Activated CD4-positive, alpha-beta memory T cell treated with anti-CD3 and anti-CD28 coated beads, Interleukin-2, amount 10 ng/mL, durations not matched to agents 7 days and 5 days (primary cell): ENCODE measurements at places on chromosomes 5 and 9.

GRCh38 chr9:117777823-117778222 lies 73.6 kb downstream of the TLR4 start:
- no peak for DNase-seq

DNA sequence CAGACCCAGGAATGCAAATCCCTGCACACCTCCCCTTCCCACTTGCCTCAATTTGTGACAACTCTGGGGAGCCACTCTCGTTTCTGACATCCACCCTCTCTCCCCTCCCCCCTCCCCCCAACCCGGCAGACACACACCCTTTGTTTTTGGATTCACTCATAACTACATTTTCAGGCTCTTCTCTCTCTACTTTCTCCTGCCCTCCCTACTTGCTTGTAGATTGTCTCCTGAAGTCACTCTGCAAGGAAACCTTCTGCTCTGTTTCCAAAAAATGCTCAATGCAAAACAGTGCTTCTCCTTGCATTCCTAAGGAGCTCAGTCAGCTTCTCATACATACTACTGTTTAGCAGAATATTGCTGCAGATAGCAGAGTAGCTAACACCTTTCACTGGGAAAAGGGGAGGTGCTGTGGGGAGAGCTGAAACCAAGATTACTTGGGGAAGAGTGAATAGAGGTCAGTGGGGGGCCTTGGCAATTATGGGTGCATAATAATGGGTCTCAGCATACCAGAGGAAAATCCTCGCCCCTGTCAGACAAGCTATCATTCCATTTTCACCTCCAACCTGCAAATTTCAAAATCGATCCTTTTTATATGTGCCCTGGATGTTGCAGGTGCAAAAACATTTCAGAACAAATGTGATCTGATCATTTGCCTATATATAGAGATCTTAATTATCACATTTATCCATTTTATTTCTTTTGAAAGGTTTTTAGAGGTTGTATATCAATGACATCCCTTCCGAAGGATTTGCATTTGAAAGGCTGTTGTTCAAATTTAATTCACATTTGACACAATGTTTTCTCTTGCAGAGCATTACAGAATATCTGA lies 1860.7 kb upstream of the WWC1 start:
- DNase-seq, result no peak

DNA sequence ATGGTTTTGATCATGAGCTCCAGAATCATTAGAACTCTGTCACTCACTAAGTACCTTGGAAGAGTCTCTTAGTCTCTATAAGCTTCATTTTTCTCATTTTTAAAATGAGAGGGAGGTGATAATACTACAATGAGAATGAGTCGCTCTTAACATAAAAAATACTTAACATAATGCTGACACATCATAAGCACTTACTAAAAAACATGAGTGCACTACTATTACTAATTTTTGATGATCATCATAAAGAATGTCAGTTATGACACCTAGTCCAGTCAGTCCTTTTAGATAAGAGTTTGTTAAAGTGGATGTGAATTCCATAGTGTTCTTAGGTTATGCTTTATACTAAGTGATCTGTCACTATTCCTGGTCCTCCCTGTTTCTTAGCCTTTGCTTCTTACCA lies 200.4 kb upstream of the SLC24A2 start:
- DNase-seq, result no peak

GRCh38 chr5:114362977-114363761 lies 1.3 kb downstream of the KCNN2 start:
- no peak for DNase-seq

- no peak for DNase-seq
Observed at GRCh38 chr5:169652057-169652456, 15.0 kb downstream of the DOCK2 start.

GRCh38 chr5:171965745-171966144 lies 40.7 kb downstream of the FBXW11 start:
- DNase-seq, result no peak

GRCh38 chr5:57715296-57715695 lies 232.7 kb upstream of the ACTBL2 start:
- DNase-seq, result no peak

- DNase-seq, result no peak
Observed at GRCh38 chr9:129405827-129406213, 215.1 kb downstream of the C9orf50 start.

GRCh38 chr5:143492783-143493182 lies 89.3 kb upstream of the NR3C1 start:
- DNase-seq, result no peak

DNA sequence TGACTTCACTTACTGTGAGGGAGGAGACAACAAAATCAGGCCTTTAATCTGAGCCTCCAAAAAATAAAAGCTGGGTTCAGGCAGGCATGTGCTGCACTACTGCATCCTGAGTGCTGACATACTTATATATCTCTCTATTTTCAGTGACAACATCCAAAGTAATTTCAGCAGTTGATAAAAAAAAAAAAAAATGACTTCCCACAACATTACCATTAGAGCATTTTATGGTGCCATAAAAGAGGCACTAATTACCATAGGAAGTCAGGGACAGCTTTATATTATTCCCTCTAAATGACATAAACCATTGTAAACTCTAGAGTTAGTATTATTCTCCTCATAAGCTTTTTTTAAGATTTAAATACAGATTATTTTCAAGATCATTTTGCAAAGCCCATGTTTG lies 346.1 kb downstream of the SLCO4C1 start:
- DNase-seq, result no peak

- no peak for DNase-seq
Observed at GRCh38 chr9:134915046-134915985, 2.4 kb downstream of the FCN1 start.

DNA sequence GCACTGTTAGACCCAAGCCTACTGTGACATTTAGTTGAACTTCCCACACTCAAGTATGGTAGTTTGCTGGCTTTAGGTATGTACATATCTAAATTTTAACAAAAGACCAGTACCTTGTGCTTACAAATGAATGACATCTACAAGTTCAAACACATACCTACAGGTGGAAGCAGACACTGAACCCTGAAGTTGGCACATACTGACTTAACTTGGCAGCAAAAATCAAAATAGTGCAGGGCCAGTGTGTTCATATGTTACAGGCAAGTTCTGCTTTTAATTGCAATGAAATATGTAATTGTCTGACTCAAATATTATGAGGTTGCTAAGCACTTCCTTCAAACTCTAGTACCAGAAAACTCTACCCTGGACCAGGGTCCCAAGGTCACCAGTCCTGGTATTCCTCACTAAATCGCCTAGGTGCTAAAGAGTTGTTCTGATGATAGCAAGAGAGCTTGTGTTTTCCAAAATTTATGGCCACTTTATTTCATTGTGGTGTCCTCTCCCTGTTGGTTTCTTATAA lies 77.4 kb downstream of the MEGF10 start:
- DNase-seq, result no peak

DNA sequence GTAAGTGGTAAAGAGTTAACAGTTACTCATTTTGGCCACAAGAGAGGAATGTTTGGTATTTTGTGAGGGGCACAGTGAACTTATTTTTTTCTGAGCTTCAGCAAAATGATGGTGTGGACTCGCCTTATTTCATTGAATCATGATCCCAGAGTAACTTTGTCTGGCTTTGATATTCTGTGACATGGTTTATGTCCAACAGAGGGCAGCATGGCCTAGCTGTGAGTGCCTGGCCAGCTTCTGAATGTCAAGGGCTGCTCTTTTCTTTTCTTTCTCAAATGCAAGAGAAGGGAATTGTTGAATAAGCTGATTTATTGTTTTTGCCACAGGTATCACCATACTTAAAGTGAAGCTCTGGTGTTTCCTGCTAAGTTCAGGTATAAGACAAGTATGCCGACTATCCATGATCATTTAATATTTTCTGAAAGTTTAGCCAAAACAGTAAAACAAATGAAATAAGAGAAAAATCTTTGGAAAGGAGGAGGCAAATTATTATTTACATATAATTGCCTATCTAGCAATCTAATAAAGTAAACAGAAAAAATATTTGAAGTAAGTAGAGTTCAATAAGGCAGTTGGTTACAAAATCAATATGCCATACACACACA lies 31.7 kb downstream of the MRPL22 start:
- no peak for DNase-seq

DNA sequence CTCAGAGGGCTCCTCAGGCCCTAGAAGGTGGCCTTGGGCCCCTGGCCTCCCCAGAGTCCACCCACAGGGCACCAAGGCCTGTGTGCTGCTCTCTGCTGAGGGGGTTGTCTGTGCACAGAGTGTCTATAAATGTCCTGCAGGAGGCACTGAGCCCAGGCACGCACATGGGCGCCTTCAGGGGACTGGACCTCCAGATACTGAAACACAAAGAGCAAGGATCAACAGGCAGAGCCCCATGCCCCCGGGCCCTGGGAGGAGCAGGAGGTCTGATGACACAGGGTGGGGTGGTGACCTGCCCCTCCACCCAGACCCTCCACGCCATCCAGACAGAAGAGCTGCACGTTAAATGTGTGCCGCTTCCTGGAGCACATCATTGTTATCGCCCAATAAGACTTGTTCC lies 64.6 kb upstream of the SIMC1 start:
- DNase-seq, result no peak

GRCh38 chr9:113598451-113598850 lies 134.9 kb downstream of the RGS3 start:
- no peak for DNase-seq

DNA sequence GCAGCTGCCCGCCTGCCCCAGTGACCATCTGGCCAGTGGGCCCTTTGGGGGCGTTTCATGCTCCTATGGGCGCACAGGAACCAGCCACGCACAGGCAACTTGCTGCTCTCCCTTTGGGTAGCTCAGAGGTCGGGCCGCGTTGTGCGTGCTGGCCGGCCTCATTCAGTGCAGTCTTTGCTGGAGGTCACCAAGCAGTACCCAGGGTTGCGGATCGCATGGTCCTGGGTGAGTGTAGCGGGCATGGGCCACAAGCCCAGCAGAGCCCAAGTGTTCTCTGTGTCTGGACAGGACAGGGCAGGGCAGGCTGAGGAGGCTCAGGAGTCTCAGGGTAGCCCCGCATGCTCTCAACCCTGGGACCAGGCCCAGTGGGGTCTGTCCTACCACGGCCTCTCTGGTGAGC lies 9.9 kb upstream of the MRNIP start:
- no peak for DNase-seq

DNA sequence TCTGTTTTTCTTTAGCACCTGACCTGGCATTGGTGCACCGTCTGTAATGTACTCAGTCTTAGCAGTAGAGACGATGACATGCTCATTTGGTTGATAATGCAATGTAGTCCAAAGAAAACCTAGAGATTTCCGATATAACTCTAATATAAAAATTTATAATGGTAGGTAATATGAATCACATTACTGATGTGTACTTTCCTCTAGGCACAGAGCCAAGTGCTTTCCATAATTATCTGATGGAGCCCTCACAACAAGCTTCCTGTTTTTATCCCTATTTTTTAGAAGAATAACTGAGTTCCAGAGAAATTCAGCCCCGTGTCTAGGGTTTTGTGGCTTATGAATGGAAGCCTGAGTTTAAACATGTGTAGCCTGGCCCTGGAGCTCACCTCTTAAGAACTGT lies 53.7 kb downstream of the KDM4C start:
- no peak for DNase-seq

DNA sequence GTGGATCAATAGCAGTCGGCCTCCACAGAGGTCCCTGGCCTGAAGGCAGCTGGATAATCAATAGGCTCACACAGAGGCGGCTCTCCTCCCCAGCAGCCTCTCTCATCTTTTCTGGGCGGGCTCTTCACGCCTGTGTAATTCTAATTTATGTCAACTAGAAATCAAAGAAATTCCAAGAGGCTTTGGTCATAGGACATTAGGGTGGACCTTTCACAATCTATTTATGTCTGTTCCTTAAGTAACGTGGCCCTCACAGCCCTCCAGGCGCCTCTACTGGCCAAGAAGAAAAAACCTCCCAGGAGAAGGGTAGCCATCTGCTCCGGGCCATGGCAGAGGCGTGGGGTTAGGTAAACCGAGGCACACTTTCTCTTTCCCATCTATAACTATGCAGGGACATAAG lies 205.1 kb upstream of the EFNA5 start:
- DNase-seq, result no peak

DNA sequence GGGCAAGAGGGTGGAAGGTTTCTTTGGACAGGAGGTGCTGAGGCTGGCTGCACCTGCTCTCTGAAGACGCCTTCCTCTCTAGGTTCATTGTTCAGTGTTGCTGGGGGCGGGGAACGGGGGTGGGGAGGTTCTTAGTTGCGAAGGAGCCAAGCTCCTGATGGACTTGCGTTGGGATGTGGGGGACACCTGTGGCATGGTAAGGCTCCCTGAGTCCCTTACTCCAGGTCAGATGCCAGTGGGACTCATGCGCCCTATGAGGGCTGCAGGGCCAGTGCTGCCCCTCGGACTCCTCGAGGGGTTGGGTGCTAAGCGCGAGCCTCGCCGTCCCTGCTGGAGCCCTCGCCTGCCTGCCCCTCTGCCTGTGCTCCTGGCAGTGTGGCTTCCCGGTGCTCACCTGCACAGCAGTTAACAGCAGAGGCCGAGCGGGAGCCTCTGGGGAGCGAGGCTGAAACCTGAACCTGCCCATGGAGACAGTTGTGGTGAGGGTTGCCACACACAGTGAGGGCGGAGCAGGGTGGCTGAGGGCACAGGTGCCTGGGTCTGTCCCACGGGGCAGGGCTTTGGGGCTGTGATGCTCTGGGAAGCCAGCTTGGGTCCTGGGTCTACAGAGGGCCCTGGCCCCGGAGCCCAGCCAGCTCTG lies 5.5 kb downstream of the RNU6ATAC start:
- DNase-seq, result no peak

GRCh38 chr5:120926471-120926870 lies 462.4 kb downstream of the PRR16 start:
- DNase-seq, result no peak

DNA sequence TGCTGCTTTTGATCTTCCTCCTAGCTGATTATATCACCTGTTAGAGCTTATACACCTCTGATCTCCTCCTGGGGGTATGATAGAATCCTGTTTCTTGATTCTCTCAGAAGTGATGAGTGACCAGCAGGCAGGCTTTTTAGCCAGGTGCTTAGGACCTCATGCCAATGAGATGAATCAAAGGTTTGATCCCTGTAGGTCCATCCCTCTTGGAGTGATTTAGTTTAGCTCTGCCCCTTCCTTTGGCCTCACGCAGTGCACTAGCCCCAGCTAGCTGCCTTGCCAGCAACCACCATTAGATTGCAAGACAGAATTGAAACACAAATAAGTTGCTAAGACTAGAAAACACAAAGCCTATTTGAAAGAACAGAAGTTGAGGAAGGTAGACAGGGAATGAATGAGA lies 84.4 kb downstream of the ZSWIM6 start:
- no peak for DNase-seq

- DNase-seq, result no peak
Observed at GRCh38 chr9:28203036-28203435, 629.8 kb upstream of the C9orf72 start.

DNA sequence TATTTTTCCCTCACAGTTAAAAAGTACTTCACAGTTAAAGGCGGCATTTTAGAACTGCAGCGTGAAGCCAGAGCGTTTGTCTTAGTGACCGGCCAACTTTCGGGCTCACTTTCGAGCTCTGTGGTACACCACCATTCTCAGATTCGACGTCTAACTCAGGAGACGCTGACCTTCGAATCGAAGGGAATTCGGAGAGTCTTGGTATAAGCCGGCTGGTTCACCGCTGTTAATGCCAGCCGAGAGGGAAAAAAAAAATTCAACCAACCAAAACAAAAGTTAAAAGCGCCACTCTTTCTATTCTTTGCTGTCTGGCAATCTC lies 544 bp upstream of the SNX24 start:
- DNase-seq, result no peak

GRCh38 chr5:9766581-9766980 lies 136.4 kb upstream of the TAS2R1 start:
- no peak for DNase-seq
